ENCODE measurements at places on chromosomes 5 and 9.
A peak's percentile ranks its signal among the peaks of the same experiment; 100 is the strongest.

GRCh38 chr5:137693951-137694721, 41.8 kb downstream of the KLHL3 start:
- no peaks in the 10 kb centered on the region for H3K4me1 ChIP-seq
- H3K27me3 ChIP-seq = no peaks in the 10 kb centered on the region
- H3K27ac ChIP-seq = no peak overlapping the region
- DNase-seq = no peak
- no peak overlapping the region for H3K4me3 ChIP-seq

DNA sequence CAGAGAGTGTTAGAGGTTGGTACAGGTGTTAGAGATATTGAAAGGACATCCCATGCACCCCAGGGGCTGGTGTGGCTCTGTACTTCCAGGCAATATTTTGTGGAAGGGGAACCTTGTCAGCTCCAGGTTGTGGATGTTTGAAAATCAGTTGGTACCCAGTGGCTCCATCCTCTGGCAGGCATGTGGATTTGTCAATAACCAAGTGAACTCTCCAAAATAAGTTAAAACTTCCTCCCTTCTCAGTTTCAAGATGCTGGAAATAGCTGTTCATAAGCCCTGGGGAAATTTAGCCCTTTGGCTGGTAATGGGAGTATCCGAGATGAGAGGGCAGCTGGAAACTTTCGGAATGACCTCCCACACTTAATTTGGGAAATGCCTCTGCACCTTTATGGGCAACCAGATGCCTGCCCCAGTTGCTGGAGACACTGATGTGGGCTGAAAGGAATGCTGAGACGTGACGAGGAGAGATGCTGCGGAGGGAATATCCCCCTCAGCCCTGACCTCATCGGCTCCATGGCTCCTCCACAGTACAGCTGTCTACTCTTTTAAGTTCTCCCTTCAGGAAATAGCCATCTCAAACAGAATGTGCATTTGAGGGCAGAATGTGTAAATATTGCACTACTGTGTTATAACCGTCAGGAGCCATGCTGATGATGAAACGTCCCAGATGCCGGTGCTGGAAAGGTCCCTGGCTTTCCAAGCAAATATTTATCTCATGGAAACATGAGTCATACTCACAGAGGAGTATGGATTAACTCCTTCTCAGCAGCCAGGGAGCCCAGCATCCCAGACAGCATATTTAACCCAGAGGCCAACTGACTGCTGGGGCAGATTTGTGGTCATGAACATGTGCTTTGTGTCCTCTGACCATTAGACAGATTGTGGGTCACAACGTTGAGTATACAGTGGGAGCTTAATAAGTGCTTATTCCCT, 29.5 kb downstream of the TGFBI start:
- H3K36me3 ChIP-seq = peaks cover 58% of the 10 kb centered on the region
- no peaks in the 10 kb centered on the region for H3K27me3 ChIP-seq
- no peak for DNase-seq
- H3K4me1 ChIP-seq = peaks cover 20% of the 10 kb centered on the region

DNA sequence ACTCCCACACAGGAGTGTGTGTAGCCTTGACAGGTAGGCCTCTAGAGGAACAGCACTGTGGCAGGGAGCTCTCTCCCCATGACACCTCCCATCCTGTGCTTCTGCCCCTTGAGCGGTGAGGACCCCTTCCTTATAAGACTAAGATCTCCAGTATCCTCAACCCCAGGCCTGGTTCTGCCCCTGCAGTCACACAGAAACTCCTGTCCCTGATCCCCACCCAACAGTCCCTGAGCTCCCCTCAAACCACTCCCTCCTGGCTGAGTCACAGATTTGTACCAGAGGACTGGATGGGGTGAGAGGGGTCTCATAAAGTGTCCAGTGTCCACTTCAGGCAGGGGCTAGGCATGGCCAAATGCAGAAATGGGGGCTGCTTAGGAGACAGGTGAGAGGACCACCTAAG, 47.8 kb upstream of the CDKN2AIPNL start:
- no peak overlapping the region for H3K4me3 ChIP-seq
- no peak for DNase-seq
- H3K27ac ChIP-seq = no peak overlapping the region
- no peaks in the 10 kb centered on the region for H3K36me3 ChIP-seq
- H3K4me1 ChIP-seq = peaks cover 21% of the 10 kb centered on the region
- no peaks in the 10 kb centered on the region for H3K27me3 ChIP-seq

GRCh38 chr9:89470224-89470839, 27.6 kb downstream of the SEMA4D start:
- H3K4me1 ChIP-seq = peaks cover 2% of the 10 kb centered on the region
- no peaks in the 10 kb centered on the region for H3K27me3 ChIP-seq
- no peak overlapping the region for H3K4me3 ChIP-seq
- H3K27ac ChIP-seq = no peak overlapping the region

GRCh38 chr5:79490323-79490936, 23.5 kb downstream of the HOMER1 start:
- DNase-seq = no peak
- no peaks in the 10 kb centered on the region for H3K36me3 ChIP-seq
- H3K27ac ChIP-seq = no peak overlapping the region
- H3K4me3 ChIP-seq = no peak overlapping the region
- H3K27me3 ChIP-seq = no peaks in the 10 kb centered on the region

- H3K27ac ChIP-seq = no peak overlapping the region
- H3K27me3 ChIP-seq = no peaks in the 10 kb centered on the region
These were observed 77.4 kb downstream of the NR2F1-AS1 start for GRCh38 chr5:93503598-93504067.

DNA sequence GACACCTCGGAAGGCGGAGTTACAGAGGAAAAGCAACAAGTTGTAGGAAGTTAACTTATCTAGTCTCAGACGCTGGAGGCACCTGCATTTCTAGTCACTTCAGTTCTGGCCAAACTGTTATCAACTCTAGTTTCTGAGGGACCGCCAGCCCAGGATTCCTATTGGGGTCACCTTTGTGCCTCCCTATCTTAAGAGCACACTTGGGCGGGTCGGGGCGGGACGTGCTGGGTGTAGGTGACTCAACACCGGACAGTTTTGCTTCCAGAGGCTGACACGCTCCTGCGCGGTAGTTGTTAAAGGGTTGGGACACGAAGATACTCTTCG, 679 bp upstream of the KDM4C start:
- H3K27me3 ChIP-seq = no peaks in the 10 kb centered on the region
- peaks cover 21% of the 10 kb centered on the region for H3K4me1 ChIP-seq
- no peak for DNase-seq
- peak overlapping the region; percentile 87 for H3K4me3 ChIP-seq

All from suprapubic skin (tissue), 4 donors.